ENCODE measurements at places on chromosomes 7 and 10.

DNA sequence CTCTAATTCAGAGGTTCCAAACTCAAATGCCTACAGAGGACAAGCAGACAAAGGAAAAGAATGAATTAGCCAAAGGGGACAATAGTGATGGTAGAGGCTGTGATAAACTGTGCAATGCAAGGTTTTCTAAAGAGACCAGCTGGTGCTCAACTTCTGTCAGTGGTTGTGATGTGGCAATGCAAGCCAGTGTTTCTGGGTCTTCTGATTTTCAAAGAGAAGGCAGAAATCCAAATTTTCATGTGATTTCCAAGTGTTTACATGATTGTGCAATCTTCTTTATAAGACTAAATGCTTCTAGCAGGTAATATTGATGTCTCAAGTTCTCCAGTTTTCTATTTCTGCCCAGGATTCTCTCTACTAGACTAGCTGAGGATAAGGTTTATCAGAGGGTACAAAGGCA is 135.9 kb downstream of the PCDH15 start:
- DNase-seq: no peak

DNA sequence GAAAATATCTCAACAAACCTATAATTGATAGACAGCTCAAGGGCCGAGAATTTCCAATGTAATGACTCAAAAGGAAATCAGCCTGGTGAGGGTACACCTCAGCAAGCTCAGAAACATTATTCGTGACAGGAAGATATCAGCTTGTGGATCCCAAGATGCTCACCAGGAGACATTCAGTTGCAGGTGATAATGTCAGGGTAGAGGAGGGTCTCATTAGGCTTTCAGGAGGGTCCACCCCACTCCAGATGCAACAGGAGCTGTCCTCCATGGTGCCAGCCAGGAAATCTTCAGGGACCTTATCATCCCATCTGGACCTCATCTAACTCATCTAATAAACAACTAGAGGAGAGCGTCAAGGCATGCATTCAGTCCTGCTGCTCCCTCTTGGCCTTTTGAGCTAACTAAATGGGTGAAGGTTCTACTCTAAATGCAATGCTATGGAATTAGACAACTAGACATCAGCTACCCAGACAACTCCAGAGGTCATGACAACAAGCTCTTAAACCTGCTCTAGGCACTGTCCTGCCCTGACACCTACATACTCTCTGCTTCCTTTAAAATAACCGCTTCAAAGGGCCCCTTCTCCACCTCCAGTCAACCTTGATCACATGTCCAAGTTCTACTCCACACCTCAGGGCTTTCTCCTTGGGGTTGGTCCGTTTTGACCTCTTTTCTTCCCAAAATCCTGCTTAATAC is 4.3 kb upstream of the GIMAP5 start:
- no peak for DNase-seq

DNA sequence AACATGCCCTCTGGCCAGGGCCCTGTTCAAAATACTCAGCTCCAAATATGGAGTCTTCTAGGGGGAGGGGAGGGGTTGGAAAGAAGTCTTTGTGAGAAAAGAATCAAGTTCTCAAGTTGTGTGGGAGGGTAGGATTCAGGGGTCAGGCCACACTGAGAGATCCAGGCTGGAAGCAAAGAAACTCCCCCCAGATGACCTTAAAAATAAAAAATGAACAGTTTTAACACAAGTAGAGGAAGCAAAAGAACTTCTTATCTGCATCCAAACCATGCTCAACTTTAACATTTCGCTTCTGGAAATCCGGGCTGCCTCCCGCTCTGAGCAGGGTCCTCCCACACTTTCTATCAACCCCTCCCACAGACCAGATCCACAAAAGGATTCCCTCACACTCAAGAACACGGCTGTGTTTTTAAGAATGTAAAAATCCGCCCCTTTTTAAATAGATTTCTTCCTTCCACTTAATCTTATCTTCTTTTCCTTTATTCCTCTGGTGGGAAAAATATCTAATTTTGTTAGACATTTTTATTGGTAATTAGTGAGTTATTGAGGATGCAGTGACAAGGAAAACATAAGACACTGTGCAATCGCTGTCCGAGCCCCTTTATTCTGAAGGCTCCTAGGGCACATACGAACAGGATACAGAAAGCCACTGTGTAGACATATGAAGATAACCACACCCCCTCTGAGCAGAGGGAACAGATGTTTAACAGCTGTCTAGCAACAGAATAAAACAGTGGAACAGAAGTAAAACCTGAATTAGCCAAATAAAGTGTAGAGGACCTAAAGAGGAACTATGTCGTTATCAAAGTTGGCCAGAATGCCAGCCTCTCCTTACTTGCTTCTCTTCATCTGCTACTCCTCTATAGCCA is 43.8 kb downstream of the CYTH3 start:
- no peak for DNase-seq

DNA sequence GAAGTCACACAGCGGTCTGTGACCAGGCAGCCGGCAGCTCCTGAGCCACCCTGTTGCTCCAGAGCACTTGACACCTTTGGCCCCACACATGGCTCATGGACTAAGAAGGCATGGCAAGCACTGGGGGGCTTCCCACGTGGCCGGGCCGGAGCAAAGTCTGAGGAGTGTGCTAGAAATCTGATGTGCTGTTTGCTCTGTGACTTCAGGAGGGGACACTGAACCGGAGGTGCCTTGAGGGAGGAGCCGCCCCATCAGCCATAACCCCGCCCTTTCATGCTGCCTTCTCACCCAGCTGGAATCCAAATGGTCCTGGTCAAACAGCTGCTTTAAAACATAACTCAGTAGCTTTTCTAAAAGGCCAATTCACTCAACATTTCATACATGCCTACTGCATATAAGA is 33.5 kb downstream of the PROSER2 start:
- DNase-seq: no peak

GRCh38 chr7:55288070-55288824 is 76.9 kb upstream of the LANCL2 start:
- no peak for DNase-seq

- no peak for DNase-seq
Measured at GRCh38 chr7:14376711-14377110, 387.2 kb upstream of the ETV1 start.

All from GM04503 (cell line).